IPS DF 6.9 (cell line): ENCODE measurements at places on chromosomes 2 and 18.
A peak's percentile ranks its signal among the peaks of the same experiment; 100 is the strongest.

DNA sequence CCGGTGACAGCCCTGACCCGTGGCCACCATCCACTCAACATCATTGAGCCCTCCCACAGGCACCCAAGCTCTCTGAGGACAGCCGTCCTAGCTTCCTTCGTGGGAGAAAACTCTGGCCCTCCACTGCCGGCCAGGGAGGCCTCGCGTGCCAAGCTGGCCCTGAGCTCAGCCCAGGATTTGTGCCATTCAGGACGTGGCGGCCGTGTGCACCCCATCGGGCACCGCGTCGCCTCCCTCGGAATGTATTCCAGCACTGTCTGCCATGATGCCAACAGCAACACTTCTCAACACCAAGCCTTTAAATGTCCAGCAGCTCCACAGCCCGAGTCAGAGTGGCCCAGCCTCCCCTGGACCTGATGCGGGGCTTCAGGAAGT is 35.7 kb downstream of the ZNF516 start:
- no peak overlapping the region for H3K4me3 ChIP-seq
- H3K4me1 ChIP-seq, result no peaks in the 10 kb centered on the region
- no peak for DNase-seq

GRCh38 chr2:167196461-167197252 is 308.4 kb downstream of the XIRP2 start:
- H3K36me3 ChIP-seq, result no peaks in the 10 kb centered on the region
- H3K27me3 ChIP-seq, result no peaks in the 10 kb centered on the region
- no peak overlapping the region for H3K27ac ChIP-seq
- DNase-seq, result no peak
- H3K4me3 ChIP-seq, result no peak overlapping the region

DNA sequence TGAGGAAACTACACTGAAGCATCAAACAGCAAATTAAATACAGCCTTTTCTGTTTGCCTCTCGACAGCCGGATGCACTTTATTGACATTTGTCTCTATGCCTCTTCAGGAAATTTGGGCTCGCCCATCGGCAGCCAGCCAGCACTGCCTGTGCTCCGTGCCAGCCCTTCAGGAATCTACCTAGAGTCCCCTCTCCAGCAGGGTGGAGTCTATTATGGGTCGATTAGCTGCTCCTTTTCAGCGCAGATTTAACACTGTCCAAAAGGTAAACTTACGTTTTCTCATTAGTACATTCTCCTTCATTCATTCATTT is 91.5 kb downstream of the MYCN start:
- no peak overlapping the region for H3K4me3 ChIP-seq
- no peak for DNase-seq
- peaks cover 1% of the 10 kb centered on the region; the same call in 1 of the 2 replicates for H3K4me1 ChIP-seq
- no peaks in the 10 kb centered on the region for H3K27me3 ChIP-seq

DNA sequence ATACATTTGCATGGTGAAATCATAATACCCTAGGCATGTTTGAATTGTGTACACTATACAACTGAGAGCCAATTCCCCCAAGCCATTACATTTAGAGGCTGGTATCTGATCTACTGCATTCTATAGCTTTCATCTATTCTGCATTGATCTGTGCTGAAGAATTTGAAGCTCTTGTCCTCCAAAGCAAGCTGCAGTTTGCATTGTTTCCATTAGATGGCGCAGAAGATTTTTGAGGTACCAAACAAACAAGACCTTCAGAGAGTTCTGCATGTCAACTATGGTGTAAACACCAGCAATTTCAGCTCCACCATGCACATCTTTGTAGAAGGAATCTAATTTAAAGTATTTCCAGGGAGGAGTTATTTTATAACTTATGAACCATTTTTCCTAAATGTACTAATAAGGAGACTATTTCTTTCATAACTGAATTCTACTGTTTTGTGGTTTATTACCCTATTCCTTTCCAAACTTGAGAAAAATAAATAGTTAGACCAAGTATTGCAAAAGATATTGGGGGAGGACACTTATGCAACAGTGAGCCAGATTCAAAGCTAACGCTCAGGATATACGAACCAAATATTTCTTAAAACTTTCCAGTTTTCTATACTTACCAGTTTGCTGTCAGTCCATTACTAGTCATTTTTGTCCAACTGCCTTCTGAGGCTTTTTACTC is 761.8 kb upstream of the ACVR2A start:
- H3K27ac ChIP-seq, result no peak overlapping the region
- no peaks in the 10 kb centered on the region for H3K27me3 ChIP-seq
- H3K4me1 ChIP-seq, result no peaks in the 10 kb centered on the region
- no peak overlapping the region for H3K4me3 ChIP-seq
- peak; percentile 66 for DNase-seq
- no peaks in the 10 kb centered on the region for H3K36me3 ChIP-seq

GRCh38 chr2:158102446-158102845 is 770 bp downstream of the UPP2 start:
- no peak overlapping the region for H3K4me3 ChIP-seq
- H3K27me3 ChIP-seq, result no peaks in the 10 kb centered on the region
- H3K27ac ChIP-seq, result no peak overlapping the region
